ENCODE measurements at places on chromosomes 2 and 18. TPM values are rescaled to one million over a fixed set of nuclear protein-coding genes. Genes with fewer than 3 reads are reported as not detected.

DNA sequence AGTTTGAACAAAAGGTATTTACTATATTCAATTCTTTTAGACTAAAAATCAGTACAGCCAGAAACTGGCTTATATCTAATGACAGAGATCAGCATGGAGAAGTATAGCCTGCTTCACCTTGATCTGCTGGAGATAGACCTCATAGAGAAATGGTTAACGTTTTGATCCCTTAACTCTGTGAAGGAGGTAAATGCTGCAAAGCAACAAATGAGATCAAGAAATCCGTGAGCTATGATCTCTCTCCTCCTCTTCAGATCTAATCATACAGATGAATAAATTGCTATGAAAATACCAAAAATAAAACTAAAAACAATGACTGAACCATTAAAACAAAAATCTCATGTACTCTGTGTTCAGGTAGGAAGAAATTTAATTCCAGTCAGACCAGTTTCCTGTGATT, 42.8 kb downstream of the KLHL14 start:
- no peak for DNase-seq

DNA sequence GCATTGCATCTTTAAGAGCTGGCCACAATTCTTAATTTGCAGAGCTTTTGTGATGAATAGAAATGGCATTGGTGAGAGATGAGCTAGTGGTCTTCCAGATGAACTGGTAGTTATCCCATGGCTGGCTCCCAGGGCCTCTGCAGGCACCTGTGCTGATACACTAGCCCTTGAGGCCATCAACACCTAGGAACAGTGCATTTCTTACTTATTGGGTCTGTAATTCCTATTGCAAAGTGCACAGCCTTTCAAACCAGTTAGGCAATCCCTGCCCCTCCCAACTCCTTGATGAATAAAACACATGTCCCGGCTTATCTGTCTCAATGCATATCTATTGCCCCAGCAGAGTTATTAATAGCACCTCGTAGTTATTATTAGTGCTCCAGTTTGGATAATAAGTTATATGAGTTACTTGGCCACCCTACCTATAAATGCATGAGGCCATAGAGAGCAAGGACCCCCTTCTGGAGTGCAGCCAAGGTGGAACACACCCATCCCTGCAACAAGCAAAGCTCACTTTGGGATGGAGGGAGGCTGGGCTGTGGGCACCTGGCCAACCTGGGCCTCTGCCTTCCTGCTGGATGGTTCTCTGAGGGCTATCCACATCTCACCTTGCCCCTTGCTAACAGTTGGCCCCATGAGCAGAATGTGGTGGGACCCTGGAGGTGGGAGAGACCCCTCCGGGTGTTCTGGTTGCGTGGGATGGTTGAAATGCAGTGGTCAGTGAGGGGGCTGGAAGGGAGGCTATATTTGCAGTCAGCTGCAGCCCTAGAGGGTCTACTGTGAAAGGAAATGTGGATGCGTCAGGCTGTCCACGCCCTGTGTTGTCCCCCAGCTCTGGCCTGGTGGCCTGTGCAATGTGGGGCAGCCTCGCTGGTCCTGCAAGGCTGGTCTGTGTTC, 455.9 kb upstream of the HS6ST1 start:
- no peak for DNase-seq

The CYP27A1 gene
- total RNA-seq: 0.22 TPM

- no peak for DNase-seq
Observed at GRCh38 chr2:154692927-154693326, 5.6 kb upstream of the KCNJ3 start.

The APOB gene
- not detected for total RNA-seq

DNA sequence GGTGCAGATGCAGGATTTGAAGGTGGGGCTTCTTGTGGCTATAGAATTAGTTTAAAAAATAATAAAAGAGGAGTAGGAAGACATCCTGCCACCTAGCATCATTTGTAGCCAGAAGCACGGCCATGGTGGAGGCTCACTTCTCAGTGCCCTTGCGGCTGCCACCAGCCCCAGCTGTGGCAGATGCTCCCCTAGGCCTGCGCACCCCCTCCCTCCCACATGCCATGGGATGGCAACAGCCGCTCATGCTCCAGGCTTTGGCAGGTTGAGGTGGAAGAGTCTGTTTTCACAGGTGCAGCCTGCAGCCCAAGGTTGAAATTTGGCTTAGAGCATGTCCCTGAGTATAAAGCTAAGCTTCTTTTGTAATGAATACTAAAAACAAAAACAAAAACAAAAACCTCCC, 96.4 kb downstream of the GATA6 start:
- no peak for DNase-seq

DNA sequence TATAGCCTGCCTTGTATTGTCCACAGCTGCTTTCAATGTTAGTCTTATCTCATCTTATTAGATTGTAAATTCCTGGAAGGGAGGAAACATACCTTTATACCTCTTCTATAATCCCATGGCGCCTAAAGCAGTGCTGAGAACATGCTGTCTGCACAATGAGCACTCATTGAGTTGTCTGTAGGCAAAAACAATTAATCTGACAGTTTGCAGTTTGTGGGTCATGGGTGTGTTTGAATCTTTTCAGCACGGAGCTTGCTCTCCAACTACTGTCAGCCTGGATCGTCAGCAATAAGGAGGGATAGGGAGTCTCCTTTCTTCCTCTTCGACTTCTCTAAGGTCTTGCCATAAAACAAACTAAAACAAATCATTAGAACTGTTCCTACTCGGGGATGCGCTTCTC, 26.5 kb upstream of the GREB1L start:
- no peak for DNase-seq

The TCF23 gene
- total RNA-seq: not detected

The IL1R1 gene
- 0.81 TPM for total RNA-seq
